ENCODE measurements at places on chromosomes 7 and 10.

- DNase-seq, result peak; percentile 68
Observed at GRCh38 chr7:28708033-28708951, 249.8 kb downstream of the TRIL start.

GRCh38 chr10:128973221-128973620 lies 493.8 kb upstream of the MGMT start:
- no peak for DNase-seq

GRCh38 chr7:57375783-57376182 lies 74.2 kb upstream of the ZNF716 start:
- DNase-seq, result no peak

DNA sequence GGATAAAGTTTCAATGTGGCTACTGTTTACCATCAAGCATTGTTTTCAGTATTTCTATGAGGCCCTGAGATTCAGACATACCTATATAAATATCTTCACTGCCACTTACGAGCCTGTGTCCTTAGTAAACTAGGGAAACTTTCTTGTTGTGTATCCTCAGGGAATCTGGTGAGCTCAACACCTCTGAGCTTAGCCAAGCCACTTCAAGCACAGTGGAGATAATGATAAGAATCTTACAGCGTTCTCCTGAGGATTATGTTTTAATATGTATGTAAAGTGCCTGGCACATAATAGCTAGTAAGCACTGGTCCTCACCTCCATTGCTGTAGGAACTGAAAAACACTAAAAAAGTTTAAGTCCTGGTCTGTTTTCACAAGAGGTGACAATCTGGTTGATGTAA lies 268.3 kb downstream of the SKIDA1 start:
- DNase-seq, result no peak

- DNase-seq, result no peak
Observed at GRCh38 chr7:122133477-122133876, 10.6 kb downstream of the AASS start.

DNA sequence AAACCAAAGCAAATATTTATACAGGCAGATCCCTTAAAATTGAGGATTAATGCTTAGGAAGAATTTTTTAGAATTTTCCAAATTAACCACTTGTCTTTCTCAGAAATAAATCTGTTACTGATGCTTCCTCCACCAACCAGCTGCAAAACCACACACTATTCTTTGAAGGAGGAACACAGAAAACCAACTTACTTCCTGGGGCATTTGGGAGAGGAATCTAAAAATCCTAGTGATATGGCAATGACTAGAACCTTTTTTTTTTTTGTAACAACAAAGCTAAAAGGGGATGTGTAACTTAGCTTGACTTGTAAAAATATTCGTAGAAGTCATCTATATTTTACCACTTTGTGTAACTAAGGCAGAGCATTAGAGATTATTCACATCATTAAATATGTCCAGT lies 5.1 kb upstream of the TM9SF3 start:
- no peak for DNase-seq

DNA sequence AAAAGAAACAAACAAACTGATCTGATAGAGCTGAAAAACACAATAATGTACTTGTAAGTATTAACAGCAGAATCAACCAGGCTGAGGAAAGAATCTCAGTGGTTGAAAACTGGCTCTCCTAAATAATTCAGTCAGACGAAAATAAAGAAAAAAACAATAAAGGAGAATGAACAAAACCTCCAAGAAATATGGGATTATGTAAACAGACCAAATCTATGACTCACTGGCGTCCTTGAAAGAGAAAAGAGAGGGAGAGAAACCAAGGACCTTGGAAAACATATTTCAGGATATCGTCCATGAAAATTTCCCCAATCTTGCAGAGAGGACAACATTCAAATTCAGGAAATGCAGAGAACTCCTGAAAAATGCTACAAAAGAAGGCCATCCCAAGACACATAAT lies 62.9 kb downstream of the FBXL13 start:
- DNase-seq, result no peak

Data from fibroblast of skin of abdomen (primary cell).